Activated CD4-positive, alpha-beta T cell treated with anti-CD3 and anti-CD28 coated beads, Interleukin-2, amount 10 ng/mL, durations not matched to agents 24 days and 14 days (primary cell): ENCODE measurements at places on chromosomes 5 and 9.

DNA sequence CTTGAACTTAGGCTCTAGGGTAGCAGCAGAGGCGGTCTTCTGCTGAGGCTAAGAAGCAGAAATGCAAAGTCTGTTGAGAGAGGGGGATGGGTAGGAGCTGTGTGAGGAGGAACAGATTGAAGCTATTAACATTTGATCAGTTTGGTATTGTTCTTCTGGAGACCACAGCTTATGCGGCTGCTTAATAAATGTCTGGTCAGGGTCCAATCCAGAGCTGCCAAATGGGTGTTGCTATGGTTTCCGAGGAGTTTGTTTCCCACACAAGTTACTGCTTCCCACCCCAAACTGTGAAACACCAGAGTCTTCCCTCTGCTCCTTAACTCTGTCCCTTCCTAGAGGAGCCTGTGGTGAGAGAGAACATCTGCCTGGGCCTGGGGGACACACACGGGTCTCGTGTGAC, 142.2 kb upstream of the KLF4 start:
- DNase-seq, result no peak
- H3K4me3 ChIP-seq, result no peak overlapping the region
- no peaks in the 10 kb centered on the region for H3K36me3 ChIP-seq

DNA sequence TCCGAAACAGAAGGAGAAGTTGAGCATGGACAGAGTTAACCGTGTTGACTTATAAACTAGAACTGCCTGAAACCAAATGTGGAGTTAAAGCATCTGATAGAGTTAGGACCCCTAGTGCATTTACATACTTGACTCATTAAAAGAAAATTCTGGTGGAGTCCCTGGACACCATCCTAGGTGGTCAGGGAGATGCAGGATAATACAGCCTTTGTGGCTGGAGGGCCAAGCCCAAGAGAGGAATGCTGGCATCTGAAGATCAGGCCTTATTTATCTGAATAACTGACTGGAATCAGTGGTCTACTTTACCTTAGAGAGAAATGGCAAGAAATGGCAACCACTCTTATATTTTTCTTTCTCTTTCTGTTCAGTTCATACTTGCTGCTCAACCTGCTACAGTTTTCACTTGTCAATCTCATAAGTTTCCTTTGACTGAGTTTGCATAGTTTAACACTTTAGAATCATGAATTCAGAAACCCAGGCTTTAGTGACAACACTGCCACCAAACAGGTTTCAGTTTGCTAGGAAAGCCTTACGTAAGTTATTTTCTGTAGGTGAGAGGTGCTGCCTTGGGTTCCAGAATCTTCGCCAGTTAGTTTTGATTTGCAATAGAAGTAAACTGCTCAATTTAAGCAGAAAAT, 10.2 kb downstream of the CMYA5 start:
- H3K27ac ChIP-seq, result peak overlapping the region; percentile 62
- H3K4me1 ChIP-seq, result peaks cover 18% of the 10 kb centered on the region
- no peaks in the 10 kb centered on the region for H3K27me3 ChIP-seq

DNA sequence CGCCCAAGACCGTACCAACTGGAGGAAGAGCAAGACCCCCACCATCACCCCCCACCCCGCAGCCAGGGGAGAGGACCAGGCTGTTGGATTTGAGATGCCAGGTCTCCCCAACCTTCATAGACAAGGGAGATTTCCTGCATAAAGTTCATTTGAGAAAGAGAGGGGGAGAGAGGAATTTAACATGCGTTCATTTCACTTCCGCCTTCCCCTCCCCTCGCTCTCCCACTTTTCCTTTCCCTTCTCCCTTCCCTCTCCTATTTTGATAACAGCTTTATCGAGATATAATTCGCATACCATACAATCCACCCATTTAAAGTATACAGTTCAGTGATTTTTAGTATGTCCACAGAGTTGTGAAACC, 4.2 kb upstream of the NKX2-5 start:
- H3K27me3 ChIP-seq, result peaks cover 91% of the 10 kb centered on the region
- peak overlapping the region; percentile 46 for H3K27ac ChIP-seq
- H3K4me3 ChIP-seq, result peak overlapping the region; percentile 52

DNA sequence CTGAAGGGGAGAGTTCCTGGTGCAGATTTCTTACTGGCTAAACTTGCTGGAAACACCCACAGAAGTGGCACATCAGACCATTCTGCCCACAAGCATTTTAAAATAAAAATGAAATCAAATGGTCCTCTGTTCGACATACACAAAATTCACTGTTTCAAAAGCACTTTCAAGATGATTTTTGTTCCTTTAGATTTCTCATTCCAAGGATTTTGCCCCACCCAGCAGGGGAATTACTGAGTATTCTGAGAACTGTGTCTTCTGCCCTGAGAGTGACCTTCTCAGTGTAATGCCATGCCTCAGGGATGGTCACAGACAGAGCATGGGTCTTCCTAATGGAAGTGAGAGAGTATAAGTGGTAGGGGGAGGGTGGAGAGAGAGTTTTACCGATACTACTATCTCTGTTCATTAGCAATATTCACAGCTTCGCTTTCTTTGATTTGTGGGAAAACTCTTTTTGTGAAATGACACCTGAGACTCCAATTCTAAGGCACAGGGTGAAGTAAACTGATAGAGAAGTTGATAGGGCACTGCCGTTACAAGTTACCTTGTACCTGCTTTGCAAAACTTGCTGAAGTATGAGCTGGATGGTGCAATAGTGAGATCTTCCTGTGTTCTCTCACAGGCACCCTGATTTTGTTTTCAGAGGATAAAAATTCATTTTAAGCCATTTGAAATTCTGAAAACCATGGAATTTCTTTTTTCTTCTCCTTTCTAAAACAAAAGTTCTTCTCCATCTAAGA, 95.8 kb upstream of the CD180 start:
- H3K27me3 ChIP-seq, result peaks cover 5% of the 10 kb centered on the region
- H3K4me3 ChIP-seq, result no peak overlapping the region
- no peak for DNase-seq
- H3K36me3 ChIP-seq, result no peaks in the 10 kb centered on the region

DNA sequence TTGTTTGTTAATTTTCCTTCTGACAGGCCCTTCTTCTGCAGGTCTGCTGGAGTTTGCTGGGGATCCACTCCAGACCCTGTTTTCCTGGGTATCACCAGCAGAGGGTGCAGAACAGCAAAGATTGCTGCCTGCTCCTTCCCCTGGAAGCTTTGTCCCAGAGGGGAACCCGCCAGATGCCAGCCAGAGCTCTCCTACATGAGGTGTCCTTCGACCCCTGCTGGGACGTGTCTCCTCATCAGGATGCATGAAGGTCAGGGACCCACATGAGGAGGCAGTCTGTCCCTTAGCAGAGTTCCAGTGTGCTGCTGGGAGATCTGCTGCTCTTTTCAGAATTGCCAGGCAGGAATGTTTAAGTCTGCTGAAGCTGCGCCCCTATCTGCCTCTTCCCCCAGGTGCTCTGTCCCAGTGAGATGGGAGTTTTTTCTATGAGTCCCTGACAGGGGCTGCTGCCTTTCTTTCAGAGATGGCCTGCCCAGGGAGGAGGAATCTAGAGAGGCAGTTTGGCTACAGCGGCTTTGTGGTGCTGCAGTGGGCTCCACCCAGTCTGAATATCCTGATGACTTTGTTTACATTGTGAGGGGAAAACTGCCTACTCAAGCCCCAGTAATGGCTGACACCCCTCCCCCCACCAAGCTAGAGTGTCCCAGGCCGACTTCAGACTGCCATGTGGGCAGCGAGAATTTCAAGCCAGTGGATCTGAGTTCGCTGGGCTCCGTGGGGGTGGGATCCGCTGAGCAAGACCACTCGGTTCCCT, 772.0 kb upstream of the FAM174A start:
- H3K27me3 ChIP-seq, result no peaks in the 10 kb centered on the region
- H3K27ac ChIP-seq, result no peak overlapping the region
- H3K4me3 ChIP-seq, result no peak overlapping the region
- no peak for DNase-seq

GRCh38 chr9:121609822-121610637, 41.4 kb upstream of the DAB2IP start:
- H3K4me1 ChIP-seq, result peaks cover 8% of the 10 kb centered on the region
- peaks cover 31% of the 10 kb centered on the region for H3K27me3 ChIP-seq
- H3K27ac ChIP-seq, result no peak overlapping the region
- no peak for DNase-seq
- H3K36me3 ChIP-seq, result no peaks in the 10 kb centered on the region

GRCh38 chr5:57176350-57176857, 2.5 kb downstream of the GPBP1 start:
- H3K27me3 ChIP-seq, result peaks cover 2% of the 10 kb centered on the region
- peaks cover 57% of the 10 kb centered on the region for H3K36me3 ChIP-seq
- peak overlapping the region; percentile 97 for H3K4me3 ChIP-seq
- H3K4me1 ChIP-seq, result peaks cover 60% of the 10 kb centered on the region

- H3K27ac ChIP-seq, result no peak overlapping the region
- H3K27me3 ChIP-seq, result no peaks in the 10 kb centered on the region
- peaks cover 3% of the 10 kb centered on the region for H3K4me1 ChIP-seq
- DNase-seq, result no peak
- peaks cover 5% of the 10 kb centered on the region for H3K36me3 ChIP-seq
Observed at GRCh38 chr5:143139585-143139984, 263.9 kb downstream of the NR3C1 start.

DNA sequence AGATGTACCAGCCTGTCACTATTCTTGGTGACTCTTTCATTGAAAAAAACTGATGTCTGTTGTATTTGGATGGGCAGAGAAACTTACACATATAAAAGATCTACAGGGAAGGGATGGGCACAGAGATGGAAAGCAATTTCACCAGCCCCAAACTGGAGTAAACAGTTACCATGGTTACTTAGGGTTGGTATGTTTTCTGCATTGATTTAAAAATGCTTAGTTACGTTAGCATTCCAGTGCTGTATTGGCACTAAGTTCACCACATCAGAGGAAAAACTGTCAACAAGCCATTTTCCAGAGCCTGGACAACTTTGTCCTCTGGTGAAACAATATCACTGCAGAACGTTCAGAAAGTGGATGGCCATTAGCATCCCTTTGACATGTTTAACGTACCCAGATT, 28.0 kb downstream of the MARCHF3 start:
- no peak overlapping the region for H3K27ac ChIP-seq
- no peak overlapping the region for H3K4me3 ChIP-seq
- no peaks in the 10 kb centered on the region for H3K4me1 ChIP-seq
- DNase-seq, result peak; percentile 33
- H3K27me3 ChIP-seq, result no peaks in the 10 kb centered on the region

DNA sequence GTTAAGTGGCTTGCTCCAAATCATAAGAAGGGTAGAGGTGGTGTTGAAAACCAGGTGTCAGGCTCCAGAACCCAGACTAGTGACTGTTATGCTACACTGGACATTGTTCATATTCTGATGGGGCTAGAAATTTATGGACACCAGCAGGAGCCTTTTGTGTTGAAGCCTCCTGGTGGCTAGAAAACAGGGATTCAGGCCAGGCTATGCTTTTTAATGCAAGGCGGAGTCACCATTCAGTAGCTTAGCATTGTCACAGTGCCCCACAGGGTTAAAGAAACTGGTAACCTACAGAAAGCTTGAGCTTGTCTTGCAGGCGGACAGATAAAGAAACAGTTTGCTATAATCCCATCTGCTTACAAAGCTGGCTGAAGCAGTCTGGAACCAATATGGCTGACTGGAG, 23.0 kb upstream of the GOLM1 start:
- no peak for DNase-seq
- no peaks in the 10 kb centered on the region for H3K27me3 ChIP-seq
- H3K27ac ChIP-seq, result no peak overlapping the region
- H3K4me1 ChIP-seq, result no peaks in the 10 kb centered on the region
- H3K4me3 ChIP-seq, result no peak overlapping the region
- H3K36me3 ChIP-seq, result no peaks in the 10 kb centered on the region

DNA sequence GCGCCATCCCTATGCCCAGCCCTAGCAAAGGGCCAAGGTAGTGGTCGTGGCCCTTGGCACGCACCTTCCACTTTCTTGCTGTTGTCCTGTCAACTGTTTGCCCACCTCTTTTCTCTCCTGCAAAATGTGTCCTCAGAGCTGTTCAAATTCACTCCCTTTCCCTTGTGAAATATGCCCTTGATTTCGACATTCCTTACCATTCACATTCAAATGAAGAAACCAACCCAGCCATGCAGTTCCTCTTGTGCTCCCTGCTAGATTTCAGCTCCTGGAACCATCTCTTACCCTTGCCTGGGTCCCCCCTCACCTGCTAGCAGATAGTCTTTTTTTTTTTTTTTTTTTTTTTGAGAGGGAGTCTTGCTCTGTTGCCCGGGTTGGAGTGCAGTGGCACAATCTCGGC, 19.6 kb upstream of the HRH2 start:
- peaks cover 10% of the 10 kb centered on the region for H3K27me3 ChIP-seq
- DNase-seq, result no peak
- H3K27ac ChIP-seq, result no peak overlapping the region
- no peaks in the 10 kb centered on the region for H3K36me3 ChIP-seq

- no peak for DNase-seq
- no peaks in the 10 kb centered on the region for H3K36me3 ChIP-seq
- H3K4me1 ChIP-seq, result peaks cover 3% of the 10 kb centered on the region
- H3K4me3 ChIP-seq, result no peak overlapping the region
- H3K27ac ChIP-seq, result no peak overlapping the region
Observed at GRCh38 chr5:135458921-135459331, 6.8 kb upstream of the TIFAB start.

GRCh38 chr9:88268886-88269285, 119.4 kb upstream of the SPIN1 start:
- no peak overlapping the region for H3K27ac ChIP-seq
- DNase-seq, result no peak
- no peak overlapping the region for H3K4me3 ChIP-seq
- no peaks in the 10 kb centered on the region for H3K27me3 ChIP-seq
- peaks cover 5% of the 10 kb centered on the region for H3K36me3 ChIP-seq

- H3K4me1 ChIP-seq, result no peaks in the 10 kb centered on the region
- H3K36me3 ChIP-seq, result no peaks in the 10 kb centered on the region
- DNase-seq, result no peak
- no peak overlapping the region for H3K4me3 ChIP-seq
Observed at GRCh38 chr5:163943546-163943945, 438.1 kb downstream of the MAT2B start.

DNA sequence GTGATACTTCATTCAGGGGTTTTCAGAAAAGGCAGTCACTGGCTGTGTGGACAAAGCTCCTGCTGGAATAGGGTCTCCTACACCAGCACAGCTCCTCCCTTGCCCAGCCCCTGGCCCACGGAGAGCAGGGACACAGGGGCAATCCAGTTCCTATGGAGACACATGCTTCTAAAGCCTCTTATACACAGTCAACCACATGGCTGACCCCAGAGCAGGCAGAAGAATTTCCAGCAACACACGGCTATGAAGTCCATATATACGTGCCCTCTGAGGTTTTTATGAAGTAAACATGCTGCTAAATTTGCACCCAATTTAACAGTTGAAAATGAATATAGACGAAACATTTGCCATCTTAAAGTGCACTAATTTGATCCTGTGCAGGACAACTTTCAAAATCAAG, 19.4 kb downstream of the PSMB7 start:
- DNase-seq, result no peak
- no peak overlapping the region for H3K27ac ChIP-seq

DNA sequence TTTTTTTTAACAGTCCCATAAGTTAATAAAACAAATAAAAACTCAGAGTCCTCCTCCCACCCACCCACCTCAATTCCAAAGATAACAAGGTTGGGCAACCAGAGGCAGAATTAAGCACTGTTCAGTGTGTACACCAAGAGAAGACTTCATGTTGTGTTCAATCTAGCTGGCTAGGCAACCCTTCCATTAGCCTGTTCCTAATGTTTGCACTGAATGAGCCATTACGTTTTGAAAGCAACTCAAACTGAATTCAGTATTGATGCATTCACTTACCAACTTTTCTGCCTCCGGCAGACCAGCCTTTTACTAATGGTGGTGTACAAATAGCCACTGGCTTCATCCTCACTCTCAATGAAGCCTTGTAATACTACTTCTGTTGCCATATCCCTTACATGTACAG, 47.5 kb downstream of the PBX3 start:
- no peaks in the 10 kb centered on the region for H3K27me3 ChIP-seq
- DNase-seq, result no peak
